ENCODE measurements at places on chromosomes 3 and 15. TPM values are rescaled to one million over a fixed set of nuclear protein-coding genes. Genes with fewer than 3 reads are reported as not detected.
A peak's percentile ranks its signal among the peaks of the same experiment; 100 is the strongest.

- peaks cover under 1% of the 10 kb centered on the region for H3K27me3 ChIP-seq
- no peaks in the 10 kb centered on the region for H3K4me1 ChIP-seq
- H3K4me3 ChIP-seq: no peak overlapping the region
- H3K36me3 ChIP-seq: no peaks in the 10 kb centered on the region
Measured at GRCh38 chr3:55607175-55607574, 120.1 kb upstream of the WNT5A start.

Gene HRG
- total RNA-seq: not detected

DNA sequence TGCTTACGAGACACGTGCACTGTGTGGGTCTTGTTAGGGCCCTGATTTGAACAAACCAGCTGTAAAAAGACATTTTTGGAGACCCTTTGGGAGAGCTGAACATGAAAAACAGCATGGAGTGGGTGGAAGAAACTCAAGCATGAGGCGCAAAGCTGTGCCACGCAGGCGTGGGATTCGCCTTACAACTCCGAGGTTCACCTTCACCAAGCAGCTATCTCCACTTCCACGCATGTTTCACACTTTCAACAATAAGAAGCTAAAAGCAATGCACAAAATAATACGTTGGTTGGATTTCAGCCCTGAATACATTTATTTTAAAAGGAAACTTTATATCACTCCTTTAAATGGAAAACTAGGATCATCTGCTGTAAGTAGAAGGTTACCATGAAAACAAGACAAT, 42.5 kb downstream of the IQSEC1 start:
- no peak for DNase-seq
- no peaks in the 10 kb centered on the region for H3K27me3 ChIP-seq
- no peaks in the 10 kb centered on the region for H3K36me3 ChIP-seq
- no peaks in the 10 kb centered on the region for H3K4me1 ChIP-seq
- H3K27ac ChIP-seq: no peak overlapping the region

DNA sequence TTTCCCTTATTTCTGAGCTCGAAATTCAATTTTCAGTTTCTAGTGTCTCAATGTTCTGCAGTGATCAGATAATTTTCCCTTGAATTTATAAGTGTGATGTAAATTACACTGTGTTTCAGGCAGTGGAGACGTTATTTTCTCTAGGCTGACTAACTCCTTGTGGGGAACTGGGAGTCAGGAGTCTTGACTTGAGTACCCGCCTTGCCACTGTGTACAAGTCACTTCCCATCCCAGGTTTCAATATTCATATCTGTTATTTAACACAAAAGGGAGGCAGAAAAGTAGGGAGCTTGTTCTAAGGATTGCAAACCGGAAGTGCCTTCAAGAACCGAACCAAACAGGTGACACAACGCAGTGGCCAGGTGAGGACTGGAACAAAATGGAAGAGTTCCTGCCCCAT, 196.5 kb downstream of the MEX3B start:
- H3K27me3 ChIP-seq: peaks cover 3% of the 10 kb centered on the region
- no peak overlapping the region for H3K27ac ChIP-seq
- no peaks in the 10 kb centered on the region for H3K36me3 ChIP-seq
- H3K4me1 ChIP-seq: no peaks in the 10 kb centered on the region
- H3K4me3 ChIP-seq: no peak overlapping the region

Gene PLXNB1
- total RNA-seq: 7.0 TPM

Gene RAB27A
- total RNA-seq: 72.3 TPM

DNA sequence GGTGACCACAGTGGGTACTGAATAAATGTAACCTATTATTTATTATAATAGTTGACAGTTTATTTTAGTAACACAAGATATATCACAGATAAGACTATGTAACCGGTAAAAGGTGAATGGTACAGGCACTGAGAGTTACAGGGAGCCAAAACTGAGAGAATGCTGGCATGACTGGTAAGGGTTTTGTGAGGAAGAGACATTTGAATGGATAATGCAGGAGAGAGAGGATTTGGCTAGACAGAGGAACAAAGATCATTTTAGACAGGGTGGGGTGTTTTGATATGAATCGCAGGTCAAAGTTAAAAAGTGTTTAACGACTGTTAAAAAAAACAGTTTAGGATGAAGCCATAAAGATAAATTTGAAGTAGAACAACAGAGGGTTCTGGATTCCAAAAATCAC, 421.1 kb downstream of the ZBTB20 start:
- peaks cover 5% of the 10 kb centered on the region for H3K4me1 ChIP-seq
- DNase-seq: no peak
- no peaks in the 10 kb centered on the region for H3K36me3 ChIP-seq
- no peak overlapping the region for H3K4me3 ChIP-seq
- no peaks in the 10 kb centered on the region for H3K27me3 ChIP-seq

DNA sequence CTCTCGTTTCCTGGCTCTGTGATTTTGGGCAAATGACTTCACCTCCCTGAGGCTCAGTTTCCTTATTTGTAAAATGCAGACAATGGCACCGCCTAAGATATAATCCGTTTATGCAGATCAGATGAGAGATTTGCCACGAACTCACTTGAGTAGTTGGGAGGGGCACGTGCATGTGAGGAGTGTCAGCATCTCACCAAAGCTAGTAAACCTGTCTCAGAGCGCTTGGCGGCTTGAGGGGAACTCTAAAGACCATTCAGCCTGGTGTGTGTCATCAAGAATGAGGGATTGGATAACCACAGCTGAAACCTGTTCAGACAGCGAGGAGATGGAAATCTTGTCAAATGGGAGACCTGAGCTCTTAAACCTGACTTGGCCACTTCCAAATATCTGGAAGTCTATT, 48.7 kb downstream of the BDH1 start:
- H3K4me1 ChIP-seq: peaks cover 3% of the 10 kb centered on the region
- H3K4me3 ChIP-seq: no peak overlapping the region
- no peak for DNase-seq
- H3K27ac ChIP-seq: no peak overlapping the region

- DNase-seq: no peak
- no peak overlapping the region for H3K4me3 ChIP-seq
- H3K27ac ChIP-seq: no peak overlapping the region
- H3K4me1 ChIP-seq: peaks cover 3% of the 10 kb centered on the region
Measured at GRCh38 chr3:114155370-114155821, 23.5 kb downstream of the DRD3 start.

DNA sequence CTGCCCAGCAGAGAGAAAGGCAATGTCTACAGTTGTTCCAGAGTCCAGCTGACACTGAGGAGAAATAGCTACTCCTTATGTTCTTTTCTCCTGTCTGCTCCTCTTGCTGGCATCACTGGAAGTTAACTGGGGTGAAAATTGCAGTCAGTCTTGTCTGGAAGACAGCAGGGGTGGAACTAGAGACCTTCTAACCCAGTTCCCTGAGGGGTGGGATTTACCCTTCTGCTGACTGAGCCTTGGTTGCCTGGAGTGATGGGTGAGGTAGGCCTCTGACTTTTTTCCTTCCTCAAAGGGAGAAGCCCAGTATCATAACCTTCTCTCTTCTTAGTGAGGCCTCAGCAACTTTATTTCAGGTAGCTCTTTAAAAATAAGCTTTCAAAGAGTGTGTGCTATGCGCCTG, 16.2 kb downstream of the ZNF609 start:
- H3K4me3 ChIP-seq: no peak overlapping the region
- H3K27me3 ChIP-seq: no peaks in the 10 kb centered on the region
- H3K36me3 ChIP-seq: peaks cover 29% of the 10 kb centered on the region
- peak overlapping the region; percentile 5 for H3K27ac ChIP-seq
- DNase-seq: no peak

DNA sequence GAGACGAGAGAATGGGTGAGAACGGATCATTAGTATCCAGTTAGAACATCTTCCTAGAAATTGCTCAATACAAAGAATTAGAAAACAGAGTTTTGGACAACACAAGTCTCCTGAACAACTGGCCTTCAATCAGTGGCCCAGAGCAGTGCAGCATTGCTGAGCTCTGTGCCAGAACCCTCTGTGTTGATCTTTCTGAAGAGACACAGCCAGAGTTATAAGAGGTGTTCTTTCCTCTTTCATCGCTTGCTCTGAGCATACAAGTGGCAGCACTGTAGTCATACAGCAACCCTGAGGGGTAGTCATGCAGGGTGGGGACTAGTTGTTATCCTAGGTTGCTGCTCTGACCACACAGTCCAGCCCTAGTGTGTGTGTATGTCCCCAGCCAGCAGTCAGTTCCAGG, 4.0 kb downstream of the KNSTRN start:
- H3K27me3 ChIP-seq: no peaks in the 10 kb centered on the region
- no peak overlapping the region for H3K27ac ChIP-seq
- no peak for DNase-seq
- peaks cover 72% of the 10 kb centered on the region for H3K36me3 ChIP-seq
- no peak overlapping the region for H3K4me3 ChIP-seq

DNA sequence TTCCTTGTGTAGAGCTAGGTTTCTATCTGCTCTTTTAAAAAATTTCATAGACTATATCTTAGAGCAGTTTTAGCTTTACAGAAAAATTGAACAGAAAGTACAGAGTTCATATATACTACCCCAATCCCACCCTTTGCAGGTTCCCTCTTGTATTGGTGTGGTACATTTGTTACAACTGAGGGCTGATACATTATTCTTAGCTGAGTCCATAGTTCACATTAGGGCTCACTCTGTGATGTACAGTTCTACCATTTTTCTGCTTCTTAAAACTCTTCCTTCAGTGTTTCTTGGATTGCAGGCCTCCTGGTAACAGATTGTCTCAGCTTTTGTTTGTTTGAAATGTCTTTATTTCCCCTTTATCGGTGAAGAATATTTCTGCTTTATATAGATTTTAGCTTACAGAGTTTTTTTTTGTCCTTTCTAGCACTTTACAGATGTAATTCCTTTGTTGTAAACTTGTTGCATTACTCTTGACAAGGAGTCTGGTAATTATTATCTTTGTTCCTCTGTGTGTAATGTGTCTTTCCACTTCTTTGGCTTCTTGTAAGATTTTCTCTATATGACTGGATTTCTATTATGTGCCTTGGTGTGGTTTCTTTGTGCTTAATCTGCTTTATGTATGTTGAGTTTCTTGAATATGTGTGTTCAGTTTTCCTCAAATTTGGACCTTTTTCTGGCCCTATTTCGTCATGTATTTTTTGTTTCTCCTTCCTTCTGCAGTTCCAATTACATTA, 25.3 kb downstream of the MEF2A start:
- H3K4me3 ChIP-seq: no peak overlapping the region
- DNase-seq: no peak
- peaks cover 51% of the 10 kb centered on the region for H3K36me3 ChIP-seq

Gene ADAM10
- total RNA-seq: 136 TPM

Gene TKT
- 363 TPM for total RNA-seq

Gene MAP1A
- total RNA-seq: 1.9 TPM

GRCh38 chr3:38097446-38098375, 39.2 kb downstream of the ACAA1 start:
- H3K4me3 ChIP-seq: no peak overlapping the region
- no peak overlapping the region for H3K27ac ChIP-seq
- DNase-seq: no peak
- H3K27me3 ChIP-seq: peaks cover 2% of the 10 kb centered on the region
- H3K4me1 ChIP-seq: no peaks in the 10 kb centered on the region
- H3K36me3 ChIP-seq: no peaks in the 10 kb centered on the region

Gene ZNF662
- 0.21 TPM for total RNA-seq

DNA sequence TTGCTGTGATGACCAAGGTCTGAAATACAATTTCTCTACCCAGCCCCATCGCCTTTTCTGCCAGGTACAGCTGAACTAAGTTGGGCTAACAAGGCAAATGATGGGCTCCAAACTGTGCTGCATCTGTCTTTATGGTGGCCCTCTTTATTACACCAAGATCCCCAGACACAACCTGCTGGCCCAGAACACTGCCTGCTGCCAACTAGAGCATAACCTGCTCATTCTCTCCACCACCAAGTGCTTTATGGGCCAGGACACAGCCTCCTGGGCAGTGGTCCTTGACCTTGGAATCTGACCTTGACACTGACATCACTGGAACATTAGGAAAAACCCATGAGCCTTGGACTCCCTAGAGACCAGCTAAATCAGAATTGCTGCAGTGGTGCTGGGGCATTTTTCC, 3.3 kb downstream of the LINS1 start:
- no peak for DNase-seq
- H3K4me1 ChIP-seq: peaks cover 53% of the 10 kb centered on the region
- H3K36me3 ChIP-seq: peaks cover 35% of the 10 kb centered on the region
- peak overlapping the region; percentile 58 for H3K4me3 ChIP-seq

DNA sequence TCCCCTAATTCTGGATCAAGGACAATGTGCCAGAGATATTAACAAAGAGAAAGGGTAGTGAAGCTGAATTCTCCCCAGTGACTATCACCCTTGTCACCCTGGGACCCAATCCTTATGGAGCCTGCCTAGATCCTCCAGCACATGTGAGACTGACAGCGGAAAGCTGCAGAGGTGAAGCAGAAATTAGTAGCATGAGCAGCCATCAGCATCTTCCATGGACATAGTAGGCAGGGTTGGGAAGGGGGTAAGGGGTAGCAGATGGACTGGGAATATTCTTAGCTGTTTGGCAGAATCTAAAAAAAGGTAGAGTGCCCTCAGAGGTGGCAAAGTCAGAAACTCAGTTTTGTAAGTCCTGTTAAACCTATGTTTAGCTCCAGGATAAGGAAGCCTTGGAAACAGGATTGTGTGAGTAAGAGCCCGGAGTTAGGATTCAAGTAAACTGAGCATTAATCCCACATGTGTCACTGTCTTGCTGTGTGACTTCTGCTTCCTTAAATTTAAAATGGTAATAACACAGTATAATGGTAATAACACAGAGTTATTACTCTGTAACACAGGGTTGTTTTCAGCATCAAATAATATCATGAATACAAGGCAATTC, 14.5 kb downstream of the GOLIM4 start:
- DNase-seq: no peak
- H3K27ac ChIP-seq: no peak overlapping the region
- H3K4me3 ChIP-seq: no peak overlapping the region

- H3K4me1 ChIP-seq: peaks cover 25% of the 10 kb centered on the region
- H3K27me3 ChIP-seq: peaks cover 6% of the 10 kb centered on the region
- peak overlapping the region; percentile 86 for H3K4me3 ChIP-seq
Measured at GRCh38 chr15:34436126-34436955, 1.3 kb downstream of the GOLGA8A start.

- H3K4me1 ChIP-seq: no peaks in the 10 kb centered on the region
- H3K4me3 ChIP-seq: no peak overlapping the region
- H3K27me3 ChIP-seq: no peaks in the 10 kb centered on the region
- H3K27ac ChIP-seq: no peak overlapping the region
Measured at GRCh38 chr15:80012060-80012726, 41.2 kb upstream of the BCL2A1 start.

Gene SPG21
- 61.4 TPM for total RNA-seq

DNA sequence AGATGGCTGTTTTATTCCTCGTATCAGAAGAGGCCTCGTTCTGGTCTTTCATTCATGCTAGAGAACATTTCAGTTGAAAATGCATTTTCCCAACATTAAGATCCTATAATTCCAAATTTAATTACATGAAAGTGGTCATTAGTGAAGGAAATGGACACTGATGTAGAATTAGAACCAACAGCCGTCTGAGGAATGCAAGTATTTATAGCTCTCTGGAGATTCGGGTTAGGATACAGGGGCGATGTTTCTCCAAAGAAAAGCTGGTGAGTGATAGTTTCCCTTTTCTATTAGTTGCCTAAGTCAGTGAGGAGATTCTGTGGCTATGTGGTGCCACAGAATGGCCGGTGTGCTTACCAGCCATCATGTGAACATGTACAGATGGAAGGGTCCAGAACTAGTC, 109.0 kb upstream of the IL12A start:
- H3K27ac ChIP-seq: no peak overlapping the region
- H3K4me3 ChIP-seq: no peak overlapping the region
- H3K36me3 ChIP-seq: no peaks in the 10 kb centered on the region
- no peak for DNase-seq
- peaks cover 27% of the 10 kb centered on the region for H3K27me3 ChIP-seq
- no peaks in the 10 kb centered on the region for H3K4me1 ChIP-seq

GRCh38 chr15:42274702-42274989, 1.4 kb upstream of the TMEM87A start:
- H3K4me1 ChIP-seq: peaks cover 37% of the 10 kb centered on the region
- DNase-seq: no peak
- H3K27ac ChIP-seq: peak overlapping the region; percentile 100
- H3K4me3 ChIP-seq: peak overlapping the region; percentile 98
- H3K27me3 ChIP-seq: no peaks in the 10 kb centered on the region

Gene CFAP91
- total RNA-seq: not detected

Measured in activated T-helper 2 cell treated with anti-CD3 and anti-CD28 coated beads, Interferon-gamma antibody, Interleukin-2, Interleukin-4, amounts not matched to agents 10 μg/mL and 5 μg/mL and 100 μg/mL, durations not matched to agents 14 hours and 24 hours and 36 hours (primary cell).